ENCODE measurements at places on chromosomes 12 and 14.

DNA sequence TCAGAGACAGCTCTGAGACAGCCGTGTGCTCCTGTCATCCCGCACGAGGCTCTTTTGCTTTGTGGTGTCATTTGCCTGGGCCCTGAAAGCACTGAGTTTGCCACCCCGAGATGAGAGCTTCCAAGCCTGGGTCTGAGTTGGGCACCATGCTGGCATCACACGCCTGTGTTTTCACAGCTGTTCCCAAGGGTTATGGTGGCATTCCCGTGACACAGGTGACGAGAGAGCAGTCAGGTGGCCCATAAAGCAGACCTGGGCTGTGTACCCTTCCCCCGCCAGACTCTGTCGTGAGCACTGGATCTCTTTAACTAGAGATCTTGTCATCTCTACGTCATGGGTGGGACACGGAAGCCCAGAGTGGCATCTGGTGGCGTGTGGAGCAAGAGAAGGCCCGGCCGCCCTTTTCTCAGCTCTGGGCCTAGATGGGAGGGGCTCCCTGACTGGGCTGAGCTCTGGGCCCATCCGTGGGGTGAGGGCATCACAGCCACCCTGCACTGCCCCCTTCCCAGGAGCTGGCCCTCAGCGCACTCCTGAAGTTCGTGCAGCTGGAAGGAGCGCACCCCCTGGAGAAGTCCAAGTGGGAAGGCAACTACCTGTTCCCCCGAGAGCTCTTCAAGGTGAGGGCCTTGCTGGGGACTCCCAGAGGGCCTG is 2.6 kb downstream of the NOC4L start:
- no peak for DNase-seq

DNA sequence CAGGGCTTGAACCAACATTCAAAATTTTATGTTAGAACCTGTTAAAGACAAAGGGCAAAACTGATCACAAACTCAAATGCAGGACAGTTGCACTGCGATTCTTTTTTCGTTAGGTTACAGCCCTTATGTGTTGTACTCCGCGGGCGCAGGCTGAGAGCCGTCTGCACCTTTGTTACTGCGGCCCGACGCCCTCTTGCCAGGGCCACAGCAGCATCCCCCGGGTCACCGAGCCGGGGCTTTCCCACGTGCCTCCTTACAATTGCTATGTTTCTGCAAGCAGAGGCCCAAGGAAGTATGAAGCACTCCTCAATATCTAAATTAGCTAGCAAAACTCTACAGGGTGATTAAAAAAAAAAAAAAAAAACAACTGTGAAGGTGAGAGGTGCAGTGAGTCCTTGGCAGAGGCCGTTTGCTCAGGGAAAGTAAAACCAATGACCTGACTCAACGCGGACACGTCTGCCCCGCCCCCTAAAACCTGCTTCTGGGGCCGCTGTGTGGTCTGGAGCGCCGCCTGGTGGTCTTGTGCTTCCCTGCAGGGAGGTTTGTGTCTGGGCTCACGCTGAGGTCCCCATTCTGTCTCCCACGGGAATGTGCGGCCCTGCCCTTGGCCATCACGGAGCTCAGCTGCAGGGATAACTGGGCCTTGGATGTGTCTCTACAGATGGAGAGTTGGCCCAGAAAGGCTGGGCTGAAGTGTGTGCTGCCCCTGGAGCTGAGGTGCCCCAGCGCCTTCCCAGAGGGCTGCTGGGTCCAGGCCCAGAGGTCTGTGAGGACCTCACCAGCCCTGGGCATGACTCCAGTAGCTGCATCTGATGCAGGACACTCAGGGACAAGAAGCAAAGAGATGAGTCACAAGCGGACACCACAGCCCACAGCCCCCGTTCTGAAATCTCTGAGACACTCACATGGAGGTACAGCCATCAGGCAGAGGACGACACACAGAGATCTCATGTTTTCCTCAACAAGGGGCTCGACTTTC is 418.5 kb downstream of the TMEM121 start:
- DNase-seq, result peak; percentile 76

DNA sequence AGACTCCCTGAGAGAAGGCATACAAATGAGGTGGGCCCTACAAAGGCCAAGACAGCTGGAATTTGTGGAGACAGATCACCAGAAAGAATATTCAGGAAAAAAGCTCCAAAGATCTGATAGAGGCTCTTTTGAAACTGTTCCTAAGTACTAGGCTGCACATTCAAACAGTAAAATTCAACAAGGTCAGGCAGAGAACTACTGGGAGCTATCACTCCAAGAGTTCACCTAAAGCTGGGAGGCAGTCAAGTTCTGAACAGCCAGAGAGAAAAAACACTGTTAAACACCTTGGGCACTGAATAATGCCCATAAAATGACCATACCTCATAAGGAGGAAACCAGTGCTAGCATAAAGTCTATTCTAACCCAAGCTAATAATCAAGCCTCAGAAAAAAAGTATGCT is 28.6 kb downstream of the MED13L start:
- no peak for DNase-seq

DNA sequence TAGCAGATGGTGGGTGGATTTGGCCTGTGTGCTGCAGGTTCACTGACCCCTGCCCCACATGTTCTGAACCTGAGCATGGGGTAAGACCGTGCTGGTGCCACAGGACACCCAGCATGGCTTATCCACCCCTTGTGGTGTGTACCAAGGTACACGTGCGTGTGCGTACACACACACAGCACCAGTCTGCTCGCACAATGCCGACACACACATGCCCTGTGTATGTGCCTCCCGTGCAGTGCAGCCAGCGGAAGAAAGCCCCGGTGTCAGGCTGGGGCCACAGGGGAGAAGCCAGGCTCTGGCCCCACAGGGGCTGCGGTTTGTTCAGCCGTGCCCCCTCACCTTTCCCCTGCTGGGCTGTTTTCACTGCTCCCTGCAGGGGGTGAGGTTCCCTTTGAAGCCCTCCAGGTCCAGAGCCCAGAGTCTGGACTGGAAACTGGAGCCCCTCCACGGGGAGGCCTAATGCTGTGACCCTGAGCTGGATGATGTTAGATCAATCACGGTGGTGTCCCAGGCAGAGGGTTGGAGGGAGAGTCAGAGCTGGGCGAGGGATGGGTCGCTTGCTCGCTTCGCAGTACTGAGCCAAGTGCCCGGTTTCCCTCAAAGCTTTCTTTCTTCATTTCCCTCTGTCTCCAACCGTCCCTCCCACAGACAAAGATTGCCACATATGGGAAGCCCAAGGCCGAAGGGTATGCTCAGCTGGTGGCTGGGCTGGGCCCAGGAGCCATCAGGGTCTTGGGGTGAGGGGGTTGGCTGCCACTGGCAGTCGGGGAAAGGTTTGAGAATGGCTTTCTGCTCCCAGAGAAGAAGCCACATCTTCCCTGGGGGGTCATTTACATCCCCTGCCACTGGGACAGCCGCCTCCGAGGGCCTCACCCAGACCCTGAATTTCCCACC is 6.2 kb downstream of the DTX1 start:
- no peak for DNase-seq

All from hematopoietic multipotent progenitor cell treated with erythropoietin and hydrocortisone succinate and interleukin-3 and kit ligand, for 8 days (in vitro differentiated cells).